NCI-H1092 (cell line): ENCODE measurements at places on chromosomes 1 and 21.

DNA sequence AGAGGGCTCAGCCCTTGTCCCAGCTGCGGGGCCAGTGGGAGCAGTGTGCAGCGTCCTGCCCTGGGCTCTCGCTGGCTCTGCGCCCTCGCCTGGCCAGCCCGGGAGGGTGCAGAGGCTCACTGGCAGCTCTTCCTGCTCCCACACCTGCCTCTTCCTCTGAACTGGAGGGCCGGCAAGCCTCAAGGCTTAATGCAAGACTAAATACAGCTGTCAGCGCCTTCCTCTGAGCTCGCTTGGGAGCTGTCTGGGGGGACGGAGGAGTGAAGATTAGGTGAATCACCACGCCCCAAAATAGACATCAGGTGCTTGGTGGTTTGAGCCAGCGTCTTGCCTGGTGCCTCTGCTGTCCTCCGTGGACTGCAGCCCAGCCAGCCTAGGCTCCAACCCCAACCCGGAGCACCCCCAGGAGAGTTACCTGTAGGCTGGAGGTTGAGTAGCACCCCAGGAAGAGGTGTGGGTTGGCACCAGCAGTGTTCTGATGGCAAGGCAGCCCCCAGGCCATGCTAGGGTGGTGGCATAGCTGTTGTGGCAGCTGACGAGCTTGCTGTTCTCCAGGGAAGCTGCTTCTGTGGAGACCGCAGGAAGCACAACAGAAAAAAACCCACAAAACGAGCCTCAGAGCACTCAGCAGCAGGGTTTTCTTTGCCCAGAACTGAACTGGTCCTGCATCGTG lies 36.9 kb downstream of the UMODL1 start:
- DNase-seq, result peak; percentile 43

DNA sequence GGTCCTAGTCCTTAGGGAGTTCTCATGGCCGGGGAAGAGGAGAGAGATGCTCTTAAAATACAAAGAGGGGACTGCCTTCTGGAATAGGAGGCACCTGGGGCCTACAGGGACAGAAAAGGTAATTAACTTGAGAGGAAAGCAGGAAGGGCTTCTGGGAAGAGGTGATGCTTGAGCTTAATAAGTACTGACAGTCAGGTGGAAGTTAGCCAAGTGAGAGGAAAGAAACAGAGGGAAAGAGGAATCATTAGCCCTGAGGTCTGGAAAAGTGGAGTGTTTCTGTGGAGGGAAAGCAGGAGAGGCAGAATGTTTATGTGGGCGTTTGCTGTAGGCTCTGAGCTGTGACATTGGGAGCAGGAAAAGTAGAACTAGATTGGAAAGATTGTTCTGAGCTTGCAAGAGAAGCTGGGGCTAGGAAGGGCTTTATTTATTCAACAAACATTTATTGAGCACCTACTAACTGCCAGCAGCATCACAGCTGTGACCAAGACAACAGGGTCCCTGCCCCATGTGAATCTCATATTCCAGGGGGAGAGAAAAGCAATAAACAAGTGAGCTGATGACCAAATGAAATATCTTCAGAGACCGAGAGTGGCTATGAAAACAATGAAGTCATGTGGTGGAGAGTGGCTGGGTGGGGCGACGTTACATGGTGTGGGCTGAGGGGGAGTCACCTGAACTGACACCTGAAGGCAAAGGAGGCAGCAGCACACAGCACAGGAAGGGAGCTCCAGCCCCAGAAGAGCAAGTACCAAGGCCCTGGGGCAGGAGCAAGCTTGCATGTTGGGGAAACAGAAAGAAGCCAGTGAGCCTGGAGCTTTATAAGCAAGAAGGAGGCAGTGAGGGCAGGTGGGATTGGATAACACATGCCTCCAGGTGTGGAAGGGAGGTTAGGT lies 4.4 kb upstream of the FNDC5 start:
- no peak for DNase-seq

GRCh38 chr1:43121256-43121900 lies 50.7 kb downstream of the EBNA1BP2 start:
- DNase-seq, result no peak

DNA sequence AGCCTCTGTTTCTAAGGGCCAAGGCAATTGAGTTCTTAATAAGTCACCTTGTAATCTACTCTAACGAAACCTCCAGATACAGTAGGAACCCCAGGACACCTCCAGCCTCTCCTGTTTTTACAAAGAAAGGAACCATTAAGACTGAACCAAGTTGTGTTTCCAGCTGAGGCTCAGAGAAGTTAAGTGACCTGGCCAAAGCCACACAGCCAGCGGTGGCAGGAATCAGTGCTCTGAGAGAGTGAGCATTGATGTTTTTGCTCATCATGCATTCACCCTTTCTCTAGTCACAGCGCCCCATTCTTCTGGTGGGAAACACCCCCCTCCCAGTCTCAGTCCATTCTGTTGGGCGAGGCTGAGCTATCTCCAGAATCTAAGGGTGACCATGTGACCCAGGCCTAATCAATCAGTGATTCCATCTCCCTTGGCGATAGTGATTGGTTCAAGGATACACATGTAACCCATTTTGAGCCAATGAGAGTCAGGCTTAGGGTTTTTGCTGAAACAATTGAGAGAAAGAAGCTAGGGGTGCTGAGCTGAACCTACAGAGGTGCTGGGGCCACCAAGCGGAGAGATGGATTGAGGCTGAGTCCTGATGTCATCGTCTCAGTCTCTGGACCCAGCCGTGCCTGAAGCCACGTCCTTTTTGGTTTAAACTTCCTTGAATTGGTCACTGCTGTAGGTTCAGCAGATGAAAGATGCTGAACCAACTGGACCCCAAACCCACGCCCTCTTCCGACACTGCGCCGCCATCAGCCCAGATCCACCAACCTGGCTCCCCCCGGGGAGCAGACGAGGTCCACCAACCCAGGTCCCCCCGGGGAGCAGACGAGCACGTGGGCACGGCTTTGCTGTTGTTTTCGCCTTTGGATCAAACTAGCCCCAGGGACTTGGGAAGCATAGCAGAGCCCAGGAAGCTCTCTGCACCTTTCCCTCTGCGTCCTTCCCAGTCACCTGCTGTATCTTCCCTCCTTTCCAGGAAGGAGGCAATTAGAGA lies 28.0 kb upstream of the RERE start:
- DNase-seq, result no peak

GRCh38 chr21:45110873-45111624 lies 36.7 kb downstream of the ADARB1 start:
- no peak for DNase-seq
